Kidney epithelial cell (primary cell): ENCODE measurements at places on chromosomes 6 and 20. TPM values are rescaled to one million over a fixed set of nuclear protein-coding genes. Genes with fewer than 3 reads are reported as not detected.

- DNase-seq, result no peak
Observed at GRCh38 chr6:121439475-121439874, 4.0 kb downstream of the GJA1 start.

DNA sequence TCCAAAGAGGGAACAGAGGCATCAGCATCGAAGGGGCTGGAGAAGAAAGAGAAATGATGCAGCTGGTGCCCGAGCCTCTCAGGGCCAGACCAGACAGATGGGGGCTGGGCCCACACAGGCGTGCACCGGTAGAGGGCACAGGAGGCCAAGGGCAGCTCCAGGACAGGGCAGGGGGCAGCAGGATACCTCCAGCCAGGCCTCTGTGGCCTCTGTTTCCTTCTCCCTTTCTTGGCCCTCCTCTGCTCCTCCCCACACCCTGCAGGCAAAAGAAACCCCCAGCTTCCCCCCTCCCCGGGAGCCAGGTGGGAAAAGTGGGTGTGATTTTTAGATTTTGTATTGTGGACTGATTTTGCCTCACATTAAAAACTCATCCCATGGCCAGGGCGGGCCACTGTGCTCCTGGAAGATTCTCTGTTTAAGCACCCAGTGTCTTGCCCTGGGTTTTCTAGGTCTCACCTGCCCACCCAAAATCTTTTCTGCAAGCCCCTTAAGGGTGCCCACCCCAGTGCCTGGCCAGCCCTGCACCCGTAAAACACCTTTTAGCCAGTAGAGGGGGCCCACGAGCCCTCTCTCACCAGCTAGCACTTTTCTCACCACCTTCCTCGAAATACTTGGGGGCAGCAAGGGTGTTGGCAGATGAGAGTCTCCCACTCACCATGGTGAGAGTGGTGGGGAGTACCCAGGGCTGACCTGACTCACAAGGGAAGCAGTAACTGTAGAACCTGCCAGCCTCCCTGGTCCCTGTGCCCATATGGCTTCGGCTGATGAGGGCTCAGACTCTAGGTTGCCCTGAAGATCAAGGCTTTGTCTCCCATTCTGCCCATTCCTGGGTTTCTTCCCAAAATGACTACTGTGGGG lies 35.7 kb upstream of the ID1 start:
- DNase-seq, result no peak

- DNase-seq, result no peak
Observed at GRCh38 chr6:73062130-73062529, 163.2 kb downstream of the KHDC1L start.

GRCh38 chr6:54428431-54428830 lies 120.2 kb downstream of the TINAG start:
- DNase-seq, result no peak

- DNase-seq, result no peak
Observed at GRCh38 chr6:89828988-89829471, 650 bp upstream of the CASP8AP2 start.

Gene CST9
- not detected in 2 replicates for total RNA-seq

DNA sequence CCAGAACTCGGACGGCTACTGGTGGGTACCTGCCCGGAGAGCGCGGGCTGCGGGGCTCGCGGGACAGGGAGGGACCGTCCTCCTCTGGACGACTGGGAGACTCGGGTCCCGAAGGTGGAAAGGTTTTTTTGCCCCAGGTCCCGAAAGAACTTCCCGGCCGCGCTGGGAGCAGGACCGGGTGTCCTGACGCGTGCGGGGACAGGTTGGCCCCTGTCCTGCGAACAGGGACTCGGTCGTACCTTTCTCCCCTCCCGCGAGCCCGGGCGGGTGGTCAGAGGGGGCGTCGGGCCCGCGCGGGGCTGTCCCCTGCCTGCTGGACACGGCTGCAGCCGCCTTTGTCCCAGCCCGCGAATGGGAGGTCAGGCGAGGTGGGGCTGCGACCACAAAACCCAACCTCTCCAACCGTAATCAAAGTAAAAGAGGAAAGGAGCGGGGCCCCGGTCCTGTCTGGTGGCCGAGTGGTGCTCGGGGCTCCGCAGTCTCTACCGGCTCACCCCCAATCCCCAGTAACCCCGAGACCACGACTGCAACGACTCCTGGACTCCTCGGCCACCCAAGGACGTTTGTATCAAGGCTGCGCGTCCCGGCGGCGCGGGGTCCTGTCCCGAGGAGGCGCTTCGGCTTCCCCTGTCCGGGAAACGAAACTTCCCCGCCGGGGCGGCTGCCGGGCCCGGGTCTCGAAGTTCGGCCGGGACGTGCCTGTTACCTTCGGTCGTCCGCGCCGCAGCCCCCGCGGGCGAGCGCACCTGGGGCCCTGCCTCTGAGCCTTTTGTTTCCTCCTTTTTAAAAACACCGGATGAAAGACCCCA lies 798 bp downstream of the DSP start:
- DNase-seq, result no peak

DNA sequence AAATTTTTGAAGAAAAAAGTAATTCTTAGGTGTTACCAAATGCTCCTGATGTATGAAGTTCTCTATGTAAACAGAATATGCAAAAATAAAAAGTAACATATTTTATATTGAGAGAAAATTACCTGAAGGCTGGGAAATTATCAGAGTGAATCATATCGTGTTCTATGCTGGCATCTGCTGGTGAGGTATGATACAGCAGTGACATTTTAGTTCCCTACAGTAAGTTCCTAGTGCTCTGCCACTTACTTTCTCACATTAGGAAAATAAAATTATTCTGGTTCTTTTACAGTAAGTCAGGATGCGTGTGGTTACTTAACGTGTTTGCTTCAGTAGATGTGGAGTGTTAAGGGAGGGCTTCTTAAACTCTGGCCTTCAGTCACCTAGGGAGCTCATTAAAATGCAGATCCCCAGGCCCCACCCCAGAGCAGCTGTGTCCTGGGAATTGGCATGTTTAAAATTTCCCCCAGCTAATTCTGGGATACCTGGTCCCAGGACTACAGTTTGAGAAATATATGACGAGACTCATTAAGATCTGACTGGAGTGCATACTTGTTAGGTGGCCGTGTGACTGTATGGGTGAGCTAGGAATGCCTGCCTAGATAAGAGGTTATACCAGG lies 3.2 kb downstream of the ACTR5 start:
- DNase-seq, result no peak

Gene MUCL3
- not detected in 2 replicates for total RNA-seq

DNA sequence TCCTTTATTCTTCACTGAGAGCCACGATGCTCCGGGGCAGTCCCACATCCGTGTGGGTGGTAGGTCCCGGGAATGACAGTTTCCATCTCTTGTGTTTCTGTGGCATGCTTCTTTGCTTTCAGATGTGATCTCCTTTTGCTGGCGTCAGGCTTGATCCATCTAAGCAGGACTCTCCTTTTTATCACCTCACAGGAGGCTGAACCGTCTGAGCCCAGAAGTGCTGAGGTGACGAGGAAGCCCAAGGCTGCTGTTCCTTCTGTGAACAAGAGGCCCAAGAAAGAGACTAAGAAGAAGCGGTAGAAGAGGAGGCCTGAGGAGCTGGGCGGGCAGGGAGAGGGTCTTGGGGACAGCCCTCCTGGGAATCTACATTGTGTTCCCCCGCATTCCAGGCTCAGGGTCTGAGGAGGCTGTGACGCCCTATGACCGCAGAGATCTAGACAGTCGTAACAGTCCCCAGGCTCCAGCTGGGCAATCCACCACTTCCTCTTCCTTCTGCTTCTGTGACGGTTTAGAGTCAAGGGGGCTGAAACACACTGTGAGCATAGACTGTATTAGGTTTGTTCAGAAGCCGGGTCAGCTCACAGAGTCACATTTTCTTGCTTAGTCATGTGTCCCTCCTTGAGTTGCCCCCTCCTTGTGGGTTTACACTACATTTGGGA lies 26.8 kb downstream of the MANBAL start:
- no peak for DNase-seq

DNA sequence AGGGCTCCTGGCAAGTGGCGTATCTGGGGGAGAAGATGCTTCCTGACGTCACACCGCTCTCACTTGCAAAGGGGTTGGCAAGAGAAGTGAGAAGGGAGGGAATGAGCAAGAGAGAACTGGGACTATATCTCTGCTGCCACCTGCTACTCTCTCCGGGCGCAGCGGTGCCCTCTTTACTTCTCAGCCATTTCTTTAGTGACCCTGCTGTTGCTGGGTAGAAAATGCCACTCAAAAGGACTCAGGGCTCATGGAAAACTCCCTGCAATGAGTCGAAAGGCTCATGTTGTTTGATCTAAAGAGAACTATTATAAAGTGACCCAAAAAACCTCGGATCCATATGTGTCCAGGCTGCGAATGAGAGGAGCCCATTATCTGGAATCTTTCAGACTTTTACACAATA lies 401.8 kb downstream of the SAMD5 start:
- DNase-seq, result no peak

DNA sequence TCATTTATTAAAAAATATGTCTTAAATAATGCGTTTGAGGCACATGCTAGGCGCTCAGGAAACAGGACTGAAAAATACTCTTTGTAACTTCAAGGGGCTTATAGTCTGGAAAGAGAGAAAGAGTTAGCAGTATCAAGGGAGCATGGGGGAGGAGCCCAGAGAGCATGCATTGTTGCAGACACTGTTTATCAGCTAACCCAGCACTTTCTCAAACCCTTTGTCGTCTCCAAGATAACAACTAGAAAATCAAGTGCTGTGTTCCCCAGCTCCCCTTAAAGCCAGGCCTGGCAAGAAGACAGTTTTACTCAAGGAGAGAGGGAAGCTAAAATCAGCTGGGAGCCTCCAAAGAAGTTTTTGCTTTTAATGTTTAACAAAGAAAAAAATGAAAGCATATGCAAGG lies 98.4 kb downstream of the PERP start:
- no peak for DNase-seq

GRCh38 chr6:142753196-142753595 lies 191.8 kb downstream of the HIVEP2 start:
- DNase-seq, result no peak

Gene LCA5
- 5.1 and 7.0 TPM in 2 replicates for total RNA-seq

DNA sequence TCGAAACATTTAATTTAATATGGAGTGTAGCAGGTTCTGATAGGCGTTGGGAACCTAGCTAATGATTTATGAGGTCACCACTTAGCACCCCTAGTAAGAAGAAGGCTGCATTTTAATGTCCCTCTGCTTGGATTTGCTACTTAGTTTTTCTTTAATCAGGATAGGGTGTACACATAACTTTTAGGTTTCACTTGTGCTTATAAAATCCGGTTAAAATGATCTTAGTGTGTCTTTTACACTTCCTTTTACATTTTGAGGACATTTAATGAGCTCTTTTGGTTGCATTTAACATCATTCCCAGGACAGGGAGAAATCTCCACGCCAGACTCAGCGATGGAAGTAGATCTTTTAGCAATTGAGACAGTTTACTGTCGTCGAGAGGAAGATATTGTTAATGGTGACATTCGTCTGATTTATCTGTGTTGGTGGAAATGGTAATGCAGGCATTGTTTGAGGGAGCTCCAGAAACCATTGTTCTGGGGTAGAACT lies 5.6 kb downstream of the TFAP2A start:
- no peak for DNase-seq

Gene BPIFA2
- not detected in 2 replicates for total RNA-seq

DNA sequence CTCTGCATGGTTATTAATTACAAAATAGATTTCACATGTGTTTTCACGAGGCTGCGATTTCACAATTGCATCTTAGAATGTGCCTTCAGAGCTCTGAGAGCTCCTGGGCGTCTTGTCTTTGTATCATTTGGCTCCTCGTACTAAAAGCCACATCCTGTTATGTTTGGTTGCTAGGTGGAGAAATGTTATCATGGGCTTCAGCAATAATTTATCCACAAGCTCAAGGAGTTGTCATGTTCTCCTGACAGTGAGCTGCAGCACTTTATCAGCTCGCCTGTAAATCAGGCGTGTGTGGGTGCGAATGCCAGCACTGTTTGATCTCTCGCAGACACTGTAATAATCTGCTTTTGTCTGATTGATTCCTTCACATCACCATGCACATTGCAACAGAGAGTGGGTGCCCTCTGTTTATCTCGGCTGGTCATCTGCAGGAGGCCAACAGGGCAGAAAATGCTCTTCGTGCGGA lies 218.6 kb upstream of the ZFP64 start:
- peak; percentile 14 for DNase-seq

DNA sequence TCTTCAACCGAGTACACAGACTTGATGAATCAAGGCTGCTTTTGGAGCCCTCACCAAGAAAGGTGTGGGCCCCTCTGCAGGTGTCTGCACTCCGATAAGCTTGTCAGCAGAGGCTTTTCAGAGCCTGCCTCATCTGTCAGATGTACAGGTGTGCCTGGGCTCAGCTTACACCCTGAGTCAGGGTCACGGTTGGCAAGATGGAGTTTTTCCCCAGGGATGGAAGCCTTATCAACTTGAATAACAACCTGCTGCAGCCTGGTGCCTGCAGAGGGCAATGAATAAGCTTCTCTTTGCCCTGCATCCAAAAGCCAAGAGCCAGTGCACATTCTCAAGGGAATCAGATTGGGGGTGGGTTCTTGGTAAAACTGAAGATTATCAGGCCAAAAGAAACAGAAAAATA lies 427.1 kb downstream of the CD83 start:
- no peak for DNase-seq

Gene WFDC5
- total RNA-seq, result 1.0 TPM in 1 of 2 replicates, not detected in the other

Gene ZBTB46
- 7.2 and 7.8 TPM in 2 replicates for total RNA-seq

Gene MEI4
- total RNA-seq, result 0.21 TPM in 1 of 2 replicates, not detected in the other

GRCh38 chr6:14177413-14178082 lies 60.0 kb downstream of the CD83 start:
- DNase-seq, result no peak

- no peak for DNase-seq
Observed at GRCh38 chr20:14745830-14746229, 408.4 kb upstream of the FLRT3 start.

DNA sequence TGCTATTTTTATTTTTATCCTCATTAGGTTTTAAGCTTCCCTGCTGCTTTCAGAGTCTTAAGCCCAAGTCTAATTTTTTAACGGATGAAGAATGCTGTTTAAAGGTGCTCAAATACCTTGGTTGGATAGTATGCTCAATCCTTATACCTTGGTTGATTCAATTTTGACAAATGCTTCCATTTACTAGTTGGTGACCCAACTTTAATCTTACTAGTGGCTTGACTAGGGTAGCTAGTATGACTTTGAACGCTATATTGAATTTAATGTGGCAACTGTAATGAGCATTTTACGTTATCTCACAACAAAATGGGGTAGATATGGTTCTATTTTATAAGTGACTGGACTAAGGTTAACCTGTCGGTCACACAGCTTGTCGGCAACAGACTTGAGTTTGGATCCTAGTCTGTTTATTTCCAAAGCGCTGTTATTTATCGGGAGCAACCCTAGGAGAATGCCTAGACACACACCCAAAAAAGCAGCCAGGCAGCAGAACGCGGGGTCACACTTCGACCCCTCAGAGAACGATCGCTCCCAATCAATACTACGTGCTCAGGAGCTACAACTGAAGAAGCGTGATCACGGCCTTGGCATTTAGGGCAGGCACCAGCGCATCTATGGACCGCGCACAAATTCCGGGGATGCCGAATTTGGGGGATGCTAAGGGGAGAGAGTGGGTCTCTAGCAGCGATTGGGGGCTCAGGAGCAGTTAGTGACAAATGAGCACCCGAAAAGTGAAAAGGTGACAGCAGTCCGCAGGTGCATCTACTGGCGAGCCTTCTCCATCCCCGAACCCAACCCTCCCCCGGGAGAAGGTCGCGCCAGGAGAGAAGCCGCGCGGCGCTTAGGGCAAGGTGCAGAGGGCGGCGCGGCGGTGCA lies 586 bp upstream of the ALDH5A1 start:
- DNase-seq, result no peak

- no peak for DNase-seq
Observed at GRCh38 chr6:35327349-35328027, 14.9 kb upstream of the PPARD start.

Gene RFX6
- not detected in 2 replicates for total RNA-seq
